ENCODE measurements at places on chromosomes 6 and 20. TPM values are rescaled to one million over a fixed set of nuclear protein-coding genes. Genes with fewer than 3 reads are reported as not detected.

BCL2L1 gene
- 57.1 TPM for total RNA-seq

MATN4 gene
- 0.25 TPM for total RNA-seq

EYS gene
- not detected for total RNA-seq

BPIFB1 gene
- not detected for total RNA-seq

LAMA2 gene
- 0.05 TPM for total RNA-seq

PTCRA gene
- total RNA-seq, result not detected

DNA sequence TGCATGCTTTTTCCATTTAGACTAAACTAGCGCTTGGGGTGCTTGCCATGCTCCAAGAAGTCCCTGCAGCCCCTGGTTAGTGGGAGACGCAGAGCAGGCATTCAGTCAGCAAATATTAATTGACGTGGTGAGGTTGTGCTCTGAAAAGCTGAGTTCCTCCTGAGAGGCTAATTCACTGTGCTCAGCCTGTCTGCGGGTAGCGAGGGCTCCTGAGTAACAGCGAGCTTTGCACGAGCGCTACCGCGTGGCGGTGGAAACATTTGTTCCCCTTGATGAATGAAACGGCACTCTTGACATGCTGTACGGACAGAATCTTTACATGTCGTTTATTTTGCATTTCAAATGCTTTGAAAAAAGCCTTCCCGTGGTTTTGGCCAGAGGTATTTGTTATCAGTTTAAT is 170.6 kb upstream of the AGPAT4 start:
- no peaks in the 10 kb centered on the region for H3K36me3 ChIP-seq

DNA sequence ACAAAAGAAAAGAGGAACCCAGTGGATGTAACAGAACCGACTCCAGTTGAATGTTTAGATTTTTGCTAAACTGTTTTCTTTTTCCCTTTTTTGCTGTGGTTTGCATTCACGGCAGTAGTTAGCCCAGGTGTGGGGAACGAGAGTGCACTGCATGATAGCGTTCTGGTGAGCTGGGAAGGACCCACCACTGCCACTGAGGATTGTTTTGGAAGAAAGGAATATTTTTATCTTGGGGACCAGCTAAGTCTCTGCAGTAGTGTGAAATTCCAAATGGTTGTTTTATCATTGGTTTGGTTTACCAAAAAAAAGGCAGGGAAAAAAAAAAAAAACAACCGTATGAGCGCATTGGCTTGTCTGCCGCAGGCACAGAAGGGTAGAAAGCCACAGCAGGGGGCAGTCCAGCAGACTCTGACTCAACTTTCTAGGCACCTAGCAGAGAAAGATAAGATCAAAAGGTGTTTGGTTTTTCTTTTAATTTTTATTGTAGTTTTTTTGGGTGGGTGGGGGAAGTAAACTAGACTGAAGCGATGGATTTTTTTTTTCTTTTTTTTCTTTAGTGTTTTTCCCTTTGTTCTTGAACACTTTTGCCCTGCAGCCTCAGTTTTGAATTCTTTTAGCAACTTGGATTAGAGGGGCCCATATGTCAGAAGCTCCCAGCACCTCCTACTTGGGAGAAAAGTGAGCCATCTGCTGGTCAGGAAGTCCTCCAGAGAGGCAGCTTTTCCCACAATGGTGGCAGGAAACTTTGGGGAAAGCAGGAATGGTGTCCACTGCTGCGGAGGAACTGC is 13.5 kb upstream of the RAB5IF start:
- peaks cover 42% of the 10 kb centered on the region for H3K36me3 ChIP-seq
- H3K4me1 ChIP-seq, result peaks cover 67% of the 10 kb centered on the region
- H3K27me3 ChIP-seq, result no peaks in the 10 kb centered on the region
- peak overlapping the region; percentile 89 for H3K27ac ChIP-seq
- DNase-seq, result peak; percentile 49

GRCh38 chr6:158218467-158218866 is 50.3 kb downstream of the GTF2H5 start:
- no peaks in the 10 kb centered on the region for H3K27me3 ChIP-seq
- DNase-seq, result no peak
- no peaks in the 10 kb centered on the region for H3K36me3 ChIP-seq
- peaks cover 11% of the 10 kb centered on the region for H3K4me1 ChIP-seq
- H3K4me3 ChIP-seq, result no peak overlapping the region

- H3K4me1 ChIP-seq, result peaks cover 29% of the 10 kb centered on the region
- no peaks in the 10 kb centered on the region for H3K27me3 ChIP-seq
- no peak overlapping the region for H3K27ac ChIP-seq
- peaks cover 2% of the 10 kb centered on the region for H3K36me3 ChIP-seq
- DNase-seq, result no peak
Observed at GRCh38 chr6:158353883-158354877, 41.9 kb downstream of the TULP4 start.

DNA sequence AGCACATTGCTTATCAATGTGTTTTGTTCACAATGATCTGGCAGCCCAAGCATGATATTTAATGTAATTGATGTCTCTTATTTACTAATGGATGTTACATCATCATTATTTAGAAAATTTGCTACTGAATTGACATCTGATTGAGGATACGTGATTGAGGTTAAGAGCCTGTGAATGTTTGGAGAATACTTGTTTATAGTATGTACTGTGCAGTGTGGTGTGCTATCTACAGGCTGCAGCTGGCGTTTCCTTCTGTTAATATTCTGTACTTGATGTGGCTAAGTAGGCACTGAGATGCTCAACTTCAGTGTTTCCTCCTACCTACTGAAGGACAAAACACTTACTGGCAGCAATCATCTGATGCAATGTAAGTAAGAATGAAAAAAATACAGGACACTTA is 709.6 kb upstream of the FLRT3 start:
- no peak overlapping the region for H3K4me3 ChIP-seq
- no peak overlapping the region for H3K27ac ChIP-seq
- no peaks in the 10 kb centered on the region for H3K27me3 ChIP-seq
- H3K36me3 ChIP-seq, result no peaks in the 10 kb centered on the region
- DNase-seq, result no peak

- H3K27ac ChIP-seq, result no peak overlapping the region
- H3K36me3 ChIP-seq, result no peaks in the 10 kb centered on the region
Observed at GRCh38 chr20:42609618-42610017, 580.1 kb downstream of the PTPRT start.

DNA sequence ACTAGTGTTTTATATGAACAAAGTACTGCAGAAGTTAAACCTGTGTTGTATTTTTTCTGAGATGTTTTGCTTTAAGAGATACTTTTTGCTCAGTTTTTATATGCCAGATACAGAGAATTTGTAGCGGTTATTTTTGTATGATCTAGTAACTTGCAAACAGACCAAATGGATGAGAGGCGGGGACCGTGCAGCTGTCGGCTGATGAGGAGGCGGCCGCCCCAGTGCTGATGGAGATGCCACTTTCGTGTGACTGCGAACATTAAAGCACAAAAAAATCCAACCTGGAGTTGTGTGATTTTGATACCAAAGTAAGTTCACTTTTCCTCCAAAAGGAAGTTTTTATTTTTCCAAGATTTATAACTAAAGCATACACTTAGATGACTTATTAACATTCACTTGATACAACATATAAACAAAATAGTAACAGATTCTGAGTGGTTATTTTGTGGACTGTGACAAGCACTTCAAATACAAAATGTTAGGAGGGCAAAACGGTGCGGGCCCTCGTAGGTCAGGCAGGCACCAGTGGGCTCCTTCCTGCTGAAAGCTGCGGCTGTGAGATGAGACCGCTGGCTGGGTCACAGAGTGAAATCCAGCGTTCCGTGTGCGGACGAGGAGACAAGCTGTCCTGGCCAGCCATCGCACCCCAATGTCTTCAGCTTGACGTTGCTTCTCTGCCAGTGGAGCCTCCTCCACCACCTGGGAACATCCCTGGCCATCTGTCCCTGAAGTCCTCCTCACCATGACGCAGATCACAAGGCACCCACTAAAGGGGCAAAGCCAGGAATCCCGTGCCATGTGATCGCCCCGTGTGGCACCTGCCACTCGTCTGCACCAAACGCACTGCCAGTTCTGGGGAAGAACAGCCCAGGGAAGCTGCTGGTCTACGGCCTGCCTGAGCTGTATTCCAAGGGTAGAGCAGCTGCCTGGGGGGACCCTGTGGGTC is 4.0 kb upstream of the OGFR start:
- DNase-seq, result no peak
- H3K27ac ChIP-seq, result no peak overlapping the region

- no peaks in the 10 kb centered on the region for H3K4me1 ChIP-seq
- no peak for DNase-seq
Observed at GRCh38 chr6:147055821-147056392, 148.3 kb upstream of the STXBP5 start.

DNA sequence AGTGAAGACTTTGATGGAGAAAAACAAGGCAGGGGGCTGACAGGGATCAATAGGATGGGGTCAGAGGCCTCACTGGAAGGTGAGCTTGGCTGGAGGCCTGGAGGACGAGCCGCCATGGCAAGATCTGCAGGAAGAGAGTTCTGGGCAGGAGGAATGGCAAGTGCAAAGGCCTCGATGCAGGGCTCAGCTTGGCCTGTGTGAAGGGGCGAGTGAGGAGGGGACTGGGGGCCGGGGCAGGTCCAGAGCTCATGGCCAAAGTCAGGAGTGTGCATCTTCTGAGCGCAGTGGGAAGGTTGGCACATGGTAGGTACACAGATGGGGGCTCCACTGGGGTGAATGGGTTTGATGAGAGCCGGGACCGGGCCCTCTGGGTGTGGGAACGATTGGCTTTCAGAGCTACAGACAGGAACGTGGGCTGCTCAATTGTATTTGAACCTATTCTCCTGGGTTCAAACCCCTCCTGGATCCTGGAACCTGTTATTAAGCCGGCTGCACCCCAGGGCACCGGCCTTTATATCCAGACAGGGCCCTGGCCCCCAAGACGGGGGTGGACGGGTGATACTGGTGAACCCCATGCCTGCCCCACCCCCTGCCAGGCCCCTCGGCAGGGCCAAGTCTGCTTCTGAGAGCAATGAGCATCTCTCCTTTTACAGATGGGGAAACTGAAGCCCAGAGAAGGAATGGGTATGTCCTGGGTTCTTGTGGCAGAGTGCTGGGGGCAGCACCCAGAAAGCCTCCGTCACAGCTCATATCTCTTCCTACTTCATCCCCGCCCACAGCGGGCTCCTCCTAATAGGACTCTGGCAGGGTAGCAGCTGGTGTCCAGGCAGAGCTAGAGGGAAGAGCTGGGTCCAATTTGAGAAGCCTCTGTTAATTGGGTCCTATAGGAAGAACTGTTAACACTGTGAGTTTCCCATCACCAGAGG is 106.1 kb downstream of the CEBPB start:
- H3K4me1 ChIP-seq, result peaks cover 38% of the 10 kb centered on the region
- no peak overlapping the region for H3K4me3 ChIP-seq
- no peak for DNase-seq
- H3K36me3 ChIP-seq, result no peaks in the 10 kb centered on the region
- H3K27me3 ChIP-seq, result peaks cover 14% of the 10 kb centered on the region
- H3K27ac ChIP-seq, result peak overlapping the region; percentile 27
